GM04504 (cell line): ENCODE measurements at places on chromosomes 16 and 17.

DNA sequence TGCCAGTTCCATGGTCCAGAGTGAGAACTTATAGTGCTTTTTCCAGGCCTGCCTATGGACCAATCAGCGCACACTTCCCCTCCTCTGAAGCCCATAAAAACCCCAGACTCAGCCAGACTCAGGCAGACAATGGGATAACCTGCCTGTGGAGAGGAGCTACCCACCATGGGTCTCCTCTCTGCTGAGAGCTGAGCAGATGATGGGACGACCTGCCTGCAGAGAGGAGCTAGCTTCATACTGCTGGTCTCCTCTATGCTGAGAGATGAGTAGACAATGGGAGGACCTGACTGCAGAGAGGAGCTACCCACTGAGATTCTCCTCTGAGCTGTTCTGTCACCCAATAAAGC is 144.7 kb downstream of the MYO1D start:
- no peak for DNase-seq

DNA sequence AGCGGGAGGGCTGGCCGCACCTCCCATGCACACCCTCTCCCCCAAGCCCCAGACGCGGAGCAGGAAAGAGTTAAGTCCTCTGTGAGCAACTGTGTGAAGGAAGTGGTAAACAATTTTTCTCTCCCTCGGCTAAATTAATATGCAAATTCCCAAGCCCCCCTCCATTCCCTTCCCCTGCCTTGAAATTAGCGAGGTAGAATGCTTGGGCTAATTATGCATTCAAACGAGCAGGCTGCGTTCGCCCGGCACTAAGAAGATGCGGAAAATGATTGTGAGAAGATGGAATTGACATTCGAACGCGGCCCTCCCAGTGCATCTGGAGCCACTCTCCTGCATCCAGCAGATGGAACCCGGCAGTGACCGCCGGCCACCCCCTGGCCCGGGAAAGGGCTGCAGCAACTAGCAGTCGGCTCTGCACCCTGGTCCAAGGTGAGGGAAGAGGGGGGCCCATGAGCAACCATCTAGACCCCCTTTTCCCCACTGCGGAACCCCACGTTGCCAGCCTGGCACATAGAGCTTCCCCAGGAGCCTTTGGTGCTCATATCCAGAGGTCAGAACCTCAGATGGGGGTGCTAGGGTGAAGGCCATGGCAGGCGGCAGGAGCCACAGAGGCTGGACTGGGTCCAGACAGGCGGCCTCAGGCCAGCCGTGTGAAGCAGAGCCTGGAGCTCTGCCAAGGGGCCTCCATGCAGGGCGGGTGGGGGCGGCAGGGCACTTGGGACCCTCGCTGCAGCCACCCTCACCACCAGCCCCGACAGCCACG is 49.1 kb upstream of the ACSF3 start:
- no peak for DNase-seq

GRCh38 chr17:38910325-38910724 is 15.1 kb upstream of the LASP1NB start:
- DNase-seq, result no peak

- DNase-seq, result no peak
These were observed 132.4 kb downstream of the CA10 start for GRCh38 chr17:52026075-52026474.

- DNase-seq, result no peak
These were observed 15.1 kb downstream of the ZNF267 start for GRCh38 chr16:31888735-31889134.

GRCh38 chr17:4531988-4532736 is 23.0 kb downstream of the MYBBP1A start:
- DNase-seq, result no peak
